Activated CD4-positive, alpha-beta T cell treated with anti-CD3 and anti-CD28 coated beads for 1 hour (primary cell): ENCODE measurements at places on chromosomes 7 and 10.

GRCh38 chr7:155763691-155764437, 48.4 kb downstream of the SHH start:
- DNase-seq, result peak; percentile 28

DNA sequence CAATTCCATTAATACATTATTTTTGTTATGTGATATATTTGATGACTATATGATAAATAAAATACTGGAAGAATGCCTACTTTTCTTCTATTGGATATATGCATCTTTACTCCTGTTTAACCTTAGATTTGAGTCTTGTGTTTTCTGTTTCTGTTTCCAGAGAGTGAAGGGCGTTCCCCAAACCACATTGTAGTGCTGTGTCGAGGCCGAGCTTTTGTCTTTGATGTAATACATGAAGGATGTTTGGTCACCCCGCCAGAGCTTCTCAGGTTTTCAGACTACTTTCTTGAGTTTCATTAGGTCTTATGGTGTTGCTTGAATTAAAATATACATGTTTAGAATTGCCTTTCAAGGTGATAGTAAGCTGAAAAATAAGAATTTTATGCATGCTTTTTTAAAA, 23.8 kb downstream of the CROT start:
- DNase-seq, result no peak

DNA sequence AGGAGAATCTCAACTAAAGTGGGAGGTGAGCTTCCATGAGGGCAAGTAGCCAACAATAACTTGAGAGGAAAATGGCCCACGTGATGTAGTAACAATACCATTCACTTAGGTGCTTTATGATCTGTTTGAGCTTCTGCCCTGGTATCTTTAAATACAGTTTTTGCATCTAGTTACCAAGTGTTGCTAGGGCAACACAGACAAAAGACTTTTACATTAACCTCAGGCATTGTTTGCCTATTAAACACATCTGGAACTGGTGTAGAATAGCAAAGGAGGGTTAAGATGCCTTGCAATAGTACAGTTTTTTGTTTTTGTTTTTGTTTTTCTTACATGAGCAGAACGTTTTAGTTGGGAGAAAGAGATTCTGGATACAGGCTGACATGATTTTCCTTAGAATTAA, 97.7 kb upstream of the MTPN start:
- DNase-seq, result no peak

DNA sequence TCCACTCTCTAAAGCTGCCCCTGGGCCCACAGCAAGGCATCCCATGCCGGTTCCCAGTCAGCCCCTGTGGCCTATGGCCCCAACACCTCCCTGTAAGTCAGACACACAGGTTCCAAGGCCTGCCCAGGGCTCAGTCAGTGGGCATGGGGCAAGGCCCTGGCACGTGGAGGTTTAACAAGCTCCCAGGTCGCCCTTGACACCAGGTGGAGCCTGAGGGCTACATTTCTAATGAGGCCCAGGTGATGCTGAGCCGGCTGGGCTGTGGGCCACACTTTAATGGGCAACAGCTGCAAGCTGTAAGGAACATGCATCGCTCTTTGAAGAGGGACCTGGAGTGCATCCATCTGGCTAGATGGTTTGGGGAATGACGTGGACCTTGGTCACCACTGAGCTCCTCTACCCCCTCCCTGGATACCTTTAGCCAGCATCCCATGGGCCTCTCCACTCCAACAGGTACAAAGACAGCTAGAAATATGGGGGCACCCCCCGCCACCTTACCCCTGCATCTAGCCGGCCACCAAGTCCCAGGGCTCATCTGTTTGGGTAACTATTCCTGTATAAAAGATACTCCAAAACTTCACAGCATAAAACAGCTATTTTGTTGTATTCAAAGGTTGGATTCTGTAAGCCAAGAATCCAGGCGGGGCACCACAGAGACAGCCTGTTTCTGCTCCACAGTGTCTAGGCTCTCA, 122.5 kb downstream of the OAT start:
- DNase-seq, result no peak

DNA sequence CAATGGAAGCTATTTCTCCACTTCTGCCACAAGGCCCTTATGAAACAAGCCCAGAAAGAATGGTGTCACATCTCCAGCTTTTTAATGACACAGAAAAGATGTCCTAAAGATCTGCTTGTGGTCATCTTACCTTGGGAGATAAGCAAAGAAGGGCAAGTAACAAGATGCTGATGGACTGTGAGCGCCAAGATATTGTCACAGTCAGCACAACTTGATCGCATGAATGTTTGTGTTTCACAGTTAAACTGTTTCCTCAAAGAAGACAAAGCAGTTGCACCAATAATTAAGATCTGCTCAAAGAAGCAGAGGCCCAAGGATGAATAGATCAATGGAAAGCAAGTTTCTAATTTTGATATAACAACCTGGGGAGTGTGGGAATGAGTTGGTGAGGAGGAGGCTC, 15.9 kb downstream of the ICA1 start:
- DNase-seq, result no peak

DNA sequence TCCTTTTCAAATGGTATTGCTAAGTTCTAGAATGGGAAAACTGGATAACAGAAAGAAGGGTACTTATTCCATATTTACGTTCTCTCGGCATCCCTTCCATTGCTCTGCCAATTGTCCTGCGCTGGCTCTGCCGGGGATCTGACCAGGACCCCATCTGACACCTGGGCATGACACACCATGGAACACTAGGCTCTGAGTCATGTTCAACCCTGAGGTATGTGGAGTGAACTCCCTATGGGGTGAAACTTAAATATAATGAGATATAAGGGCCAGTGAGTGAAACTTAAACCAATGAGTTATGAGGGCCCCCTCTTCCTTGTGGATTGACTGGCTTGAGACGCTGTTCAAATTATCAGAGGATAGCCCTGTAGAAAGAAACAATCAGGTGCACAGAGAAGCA, 55.1 kb upstream of the ZEB1 start:
- no peak for DNase-seq

GRCh38 chr10:108598320-108598695, 1325.0 kb downstream of the XPNPEP1 start:
- no peak for DNase-seq

- DNase-seq, result no peak
Measured at GRCh38 chr10:99233000-99233688, 2.5 kb downstream of the HPSE2 start.

GRCh38 chr7:50621973-50622490, 56.8 kb upstream of the DDC start:
- DNase-seq, result no peak

DNA sequence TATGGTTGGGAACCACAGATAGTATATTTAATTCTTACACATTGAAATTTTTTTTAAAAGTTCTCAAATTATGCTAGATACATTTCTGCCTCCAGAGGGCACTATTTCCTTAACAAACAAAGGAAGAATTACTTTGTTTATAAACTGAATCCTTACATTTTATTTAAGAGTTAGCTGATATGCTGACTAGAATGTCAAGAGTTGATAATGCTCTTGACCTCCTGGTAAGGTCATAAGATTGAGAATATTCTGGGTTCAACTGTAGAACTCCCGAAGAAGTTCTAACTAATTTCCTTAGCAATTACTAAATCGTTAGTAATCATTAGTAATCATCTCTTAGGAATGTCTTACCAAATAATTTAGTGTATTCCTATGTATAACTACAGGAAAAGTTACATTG, 95.3 kb upstream of the CYP26C1 start:
- no peak for DNase-seq

GRCh38 chr10:66943590-66943989, 17.8 kb downstream of the LRRTM3 start:
- DNase-seq, result no peak

DNA sequence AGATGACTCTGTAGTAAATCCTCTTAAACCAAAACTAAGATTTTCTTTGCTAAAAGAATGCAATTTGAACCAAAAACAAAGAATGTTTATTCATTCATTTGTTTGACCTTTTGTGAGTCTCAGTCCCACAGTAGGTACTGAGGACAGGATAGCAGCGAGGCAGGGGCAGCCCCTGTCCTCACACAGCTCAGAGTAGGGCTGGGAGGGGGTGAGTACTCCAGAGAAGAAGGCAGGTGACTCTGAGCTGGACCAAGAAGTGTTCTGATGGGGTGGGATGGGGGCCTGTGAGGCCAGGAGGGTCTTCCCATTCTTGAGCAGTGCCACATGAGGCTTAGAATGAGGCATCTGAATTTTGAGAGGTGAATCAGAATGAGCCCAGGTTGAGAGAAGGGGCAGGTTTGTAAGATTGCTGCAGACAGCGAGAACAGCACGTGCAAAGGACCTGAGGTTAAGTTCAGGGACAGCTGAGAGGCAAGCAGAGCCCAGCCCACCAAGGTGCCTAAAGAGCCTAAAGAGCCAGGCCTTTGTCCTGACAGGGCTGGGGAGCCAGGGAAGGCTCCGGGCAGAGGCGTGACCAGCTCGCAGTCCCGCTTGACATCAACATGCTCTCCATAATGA, 56.9 kb upstream of the CHST15 start:
- DNase-seq, result no peak

DNA sequence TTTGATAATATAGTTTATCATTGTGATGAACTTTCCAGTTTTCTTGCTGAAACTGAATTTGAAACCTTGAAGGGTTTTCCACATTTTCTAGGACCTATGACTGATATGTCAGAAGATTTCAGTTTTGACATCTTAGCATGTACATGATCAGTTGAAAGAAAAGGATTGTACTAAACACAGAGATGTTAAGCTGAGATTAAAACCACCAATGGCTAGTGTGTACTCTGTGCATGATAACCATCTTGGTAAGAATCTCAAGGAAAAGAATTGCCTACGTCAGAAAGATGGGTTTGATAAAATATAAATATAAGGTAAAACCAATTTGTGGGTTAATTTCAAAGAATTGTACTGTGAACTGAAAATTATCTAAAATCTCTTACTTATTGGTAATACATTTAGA, 776.4 kb downstream of the GATA3 start:
- no peak for DNase-seq

- DNase-seq, result no peak
Measured at GRCh38 chr7:33959676-33960075, 54.3 kb downstream of the BMPER start.

DNA sequence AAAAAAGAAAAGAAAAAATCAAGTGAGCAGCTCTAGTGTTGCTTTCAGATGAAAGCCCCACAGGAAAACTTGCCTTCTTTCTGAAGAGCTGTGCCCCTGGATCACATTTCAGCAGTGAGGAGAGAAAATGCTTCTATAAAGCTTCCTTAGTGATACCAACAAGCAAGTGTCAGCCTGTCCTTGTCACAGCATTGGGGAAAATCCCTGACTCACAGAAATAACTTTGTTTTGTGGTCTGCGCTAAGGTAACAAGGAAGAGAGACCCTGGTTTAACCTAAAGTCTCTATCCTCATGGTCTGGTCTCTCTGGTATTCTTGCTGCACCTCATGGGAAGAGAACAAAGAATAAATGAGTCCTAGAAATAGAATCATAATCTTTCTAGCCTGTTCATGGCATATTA, 885.2 kb upstream of the SORCS1 start:
- DNase-seq, result no peak

- DNase-seq, result no peak
Measured at GRCh38 chr7:140489026-140489359, 9.7 kb upstream of the MKRN1 start.

DNA sequence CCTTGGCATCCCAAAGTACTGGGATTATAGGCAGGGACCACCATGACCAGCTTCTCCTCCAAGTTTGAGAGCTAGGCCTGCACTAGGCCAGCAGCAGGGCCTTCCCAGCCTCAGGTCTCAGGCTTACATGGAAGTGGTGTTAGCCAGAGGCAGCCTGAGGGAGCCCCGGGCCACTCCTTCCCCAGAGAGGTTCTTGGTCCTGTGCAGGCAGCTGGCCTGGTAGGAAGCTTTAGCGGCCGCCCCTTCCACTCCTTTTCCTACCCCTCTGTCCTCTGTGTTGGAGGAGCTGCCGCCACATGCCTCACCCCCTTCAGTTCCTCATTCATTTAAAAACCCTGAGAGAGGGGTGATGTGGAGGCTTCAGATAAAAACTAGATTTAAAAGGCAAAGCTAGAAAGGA, 40.3 kb downstream of the TSPAN15 start:
- no peak for DNase-seq

DNA sequence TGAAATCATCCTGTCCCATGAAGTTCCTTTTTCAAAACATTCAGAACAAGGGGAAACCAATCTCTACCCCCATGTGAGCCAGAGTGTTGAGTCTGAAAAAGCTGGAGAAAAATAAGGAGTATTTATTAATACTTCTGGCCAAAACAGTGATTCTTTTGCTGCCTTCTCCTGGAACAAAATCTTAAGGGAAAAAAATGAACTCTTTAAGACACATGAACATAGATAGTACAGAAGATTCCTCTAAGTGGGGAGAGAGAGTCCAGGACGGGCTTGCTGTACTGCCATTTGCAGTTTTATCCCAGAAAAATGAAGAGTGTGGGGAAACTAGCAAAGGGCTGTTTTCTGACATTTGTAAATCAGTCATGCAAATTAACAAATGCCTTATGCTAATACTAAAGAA, 173.4 kb upstream of the CELF2 start:
- DNase-seq, result no peak

DNA sequence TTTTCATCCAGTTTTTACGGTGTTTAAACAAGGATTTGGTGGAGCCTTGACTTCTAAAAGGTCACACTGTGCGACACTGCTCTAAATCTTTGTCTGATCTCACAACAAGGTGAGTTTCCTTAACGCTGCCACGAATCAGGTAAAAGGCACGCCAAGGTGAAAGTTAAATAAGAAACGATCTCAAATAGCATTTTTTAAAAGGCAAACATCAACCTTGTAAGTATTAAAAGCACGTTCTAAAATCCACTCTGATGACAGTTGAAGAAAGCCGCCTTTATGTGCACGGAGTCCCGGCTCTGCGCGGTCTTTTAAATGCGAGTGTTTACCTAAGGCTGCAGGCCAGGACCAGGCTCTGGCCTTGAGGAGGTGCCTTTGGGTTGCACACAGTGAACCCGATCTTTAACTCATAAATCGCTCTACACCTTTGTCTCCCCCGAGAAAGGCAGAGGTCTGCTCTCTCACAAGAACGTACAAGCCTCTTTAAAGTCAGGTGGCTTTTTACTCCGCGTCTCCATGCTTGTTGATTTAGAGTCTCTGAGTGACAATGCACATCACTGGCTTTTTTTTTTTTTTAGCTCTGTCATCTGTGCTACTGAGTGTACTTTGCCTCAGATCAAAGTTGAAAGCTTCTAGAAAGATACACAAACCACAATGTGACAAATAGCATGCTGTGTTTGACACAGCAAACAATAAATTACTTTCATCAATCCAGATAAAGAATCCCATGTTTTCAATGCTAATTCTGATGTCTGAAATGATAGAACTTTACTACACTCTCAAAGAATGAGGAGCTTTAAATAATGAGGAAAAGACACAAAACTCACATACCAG, 25.9 kb upstream of the RNF32 start:
- no peak for DNase-seq

DNA sequence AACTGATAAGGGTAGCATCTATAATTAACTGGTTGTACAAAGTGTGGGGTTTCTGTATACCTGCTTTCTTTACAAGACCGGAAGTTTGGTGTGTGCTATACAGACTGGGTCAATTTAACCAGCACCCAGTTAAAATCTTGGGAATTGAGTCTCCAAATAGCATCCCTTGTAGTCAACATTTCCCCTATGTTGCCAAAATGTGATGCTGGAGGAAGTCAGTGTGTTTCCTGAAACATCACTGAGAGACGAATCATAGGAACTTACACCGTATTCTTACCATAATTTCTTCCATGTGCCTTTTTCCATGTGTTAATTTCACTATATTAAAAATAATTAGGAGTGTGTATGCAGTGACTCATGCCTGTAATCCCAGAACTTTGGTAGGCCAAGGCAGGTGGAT, 1.7 kb downstream of the AKR1C4 start:
- no peak for DNase-seq
